Astrocyte (in vitro differentiated cells and primary cell): ENCODE measurements at places on chromosomes 13 and 19.
A peak's percentile ranks its signal among the peaks of the same experiment; 100 is the strongest.

GRCh38 chr13:95783747-95784146, 106.8 kb downstream of the DNAJC3 start:
- no peak for DNase-seq

- DNase-seq: no peak
Measured at GRCh38 chr19:19541616-19542015, 3.6 kb downstream of the CILP2 start.

DNA sequence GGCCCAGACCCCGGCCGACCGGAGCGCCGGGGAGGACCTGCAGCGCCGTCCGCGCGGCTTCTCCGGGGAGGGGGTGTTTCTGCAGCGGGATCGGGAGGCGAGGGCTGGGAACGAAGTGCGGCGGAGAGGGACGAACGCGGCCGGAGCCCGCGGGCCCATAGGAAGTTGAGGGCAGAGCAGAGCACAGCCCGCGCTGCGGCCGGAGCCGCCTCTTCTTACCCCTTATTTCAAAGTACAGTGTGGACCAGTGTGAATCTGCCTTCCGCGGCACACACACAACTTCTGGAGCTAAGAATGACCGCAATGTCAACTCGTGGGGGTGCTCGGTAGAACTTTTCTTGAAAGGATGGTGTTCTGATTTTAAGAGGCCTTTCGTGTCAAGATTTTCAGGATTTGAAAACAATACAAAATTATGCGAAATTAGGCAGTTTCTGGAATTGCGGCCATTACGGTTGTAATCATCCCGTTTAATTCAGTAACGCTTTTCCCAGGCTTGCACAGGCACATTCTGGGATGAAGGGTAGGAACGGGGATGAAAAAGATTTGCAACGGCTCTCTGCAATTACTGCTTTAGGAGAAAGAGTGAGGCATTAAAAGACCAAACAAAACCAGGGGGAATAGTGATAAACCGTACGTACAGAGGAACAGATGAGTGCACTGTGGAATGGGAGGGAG, 821 bp downstream of the TDRD3 start:
- DNase-seq: peak; percentile 64

DNA sequence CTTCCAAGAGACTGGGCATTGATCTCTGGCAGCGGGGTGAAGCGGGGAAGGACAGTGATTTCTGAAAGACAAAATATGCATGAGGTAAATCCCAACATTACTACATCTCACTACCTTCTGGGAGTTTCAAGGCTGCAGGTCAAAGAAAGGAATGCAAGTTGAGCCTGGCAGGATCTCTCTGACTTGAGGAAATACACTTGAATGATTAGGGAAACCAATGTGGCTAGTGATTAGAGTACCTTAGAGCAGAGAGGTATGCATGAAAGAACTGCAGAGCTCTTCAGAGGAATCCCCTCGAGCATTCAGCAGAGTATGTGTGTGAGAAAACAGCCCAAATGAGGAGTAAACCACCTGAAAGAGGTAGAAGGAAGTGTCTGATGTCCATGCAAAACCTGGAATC, 2874.1 kb upstream of the PCDH20 start:
- DNase-seq: no peak
